ENCODE measurements at places on chromosomes 2 and 18. TPM values are rescaled to one million over a fixed set of nuclear protein-coding genes. Genes with fewer than 3 reads are reported as not detected.

The TMEM214 gene
- 54.3 TPM for total RNA-seq

The ATP5MC3 gene
- total RNA-seq: 317 TPM

The HJURP gene
- 195 TPM for total RNA-seq

The ZNF892 gene
- 3.6 TPM for total RNA-seq

GRCh38 chr2:48253301-48253700, 276.7 kb upstream of the STON1 start:
- DNase-seq: no peak

- DNase-seq: no peak
Observed at GRCh38 chr2:44566059-44566458, 204.3 kb downstream of the CAMKMT start.

DNA sequence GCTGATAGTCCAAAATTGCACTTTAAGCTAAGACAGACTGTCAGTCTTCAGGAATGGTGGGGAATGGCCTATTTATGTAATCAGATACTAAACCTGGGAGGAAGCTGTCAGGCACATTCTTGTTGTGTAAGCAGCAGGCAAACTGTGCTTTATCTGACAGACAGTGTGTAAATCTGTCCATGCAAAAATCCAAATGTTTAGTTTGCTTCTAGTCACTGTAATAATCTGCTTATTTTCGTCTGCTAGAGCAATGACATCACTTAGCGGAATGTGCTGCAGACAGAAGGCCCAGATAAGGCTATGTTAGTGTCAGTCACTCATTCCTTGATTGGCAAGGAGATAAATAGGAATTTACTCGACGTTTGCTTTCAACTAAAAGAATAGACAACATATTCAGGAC, 263.5 kb downstream of the ZNF407 start:
- no peak for DNase-seq

DNA sequence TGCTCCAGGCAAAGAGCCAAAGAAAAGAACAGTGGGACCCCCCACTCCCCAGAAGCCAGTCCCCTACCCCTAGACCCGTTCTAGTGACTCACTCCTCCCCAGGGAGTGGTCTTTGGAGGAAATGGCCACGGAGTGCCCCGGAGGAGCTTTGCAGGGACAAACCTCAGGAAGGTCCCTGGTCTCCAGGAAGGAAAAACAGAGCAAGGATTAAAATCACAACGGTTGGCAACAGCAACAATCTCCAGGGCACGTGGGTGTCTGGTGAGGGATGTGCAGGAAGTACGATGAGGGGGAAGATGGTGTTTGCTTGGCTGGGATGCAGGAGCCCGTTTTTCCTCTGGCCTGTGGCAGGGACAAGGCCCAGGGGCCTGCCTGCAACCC, 135.0 kb downstream of the SMAD2 start:
- no peak for DNase-seq

GRCh38 chr18:74563999-74564398, 29.7 kb downstream of the CNDP1 start:
- DNase-seq: no peak

DNA sequence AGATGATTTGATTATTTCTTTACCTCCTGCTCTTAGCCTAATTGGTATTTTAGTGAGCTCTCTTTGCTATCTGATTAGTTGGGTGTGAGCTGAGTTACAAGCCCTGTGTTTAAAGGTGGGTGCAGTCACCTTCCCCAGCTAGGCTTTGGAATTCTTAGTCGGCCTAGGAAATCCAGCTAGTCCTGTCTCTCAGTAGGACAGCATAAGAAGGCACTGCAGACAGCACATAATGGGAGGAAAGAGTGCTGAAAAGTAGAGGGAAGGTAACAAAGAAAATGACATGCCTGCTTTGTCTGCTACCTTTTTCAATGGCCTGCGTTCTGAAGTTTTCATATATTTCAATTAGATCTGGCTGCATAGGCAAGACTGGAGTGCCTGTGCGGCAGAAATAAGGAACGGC, 1794.0 kb upstream of the CELF4 start:
- no peak for DNase-seq

The PLGLB2 gene
- 2.7 TPM for total RNA-seq

DNA sequence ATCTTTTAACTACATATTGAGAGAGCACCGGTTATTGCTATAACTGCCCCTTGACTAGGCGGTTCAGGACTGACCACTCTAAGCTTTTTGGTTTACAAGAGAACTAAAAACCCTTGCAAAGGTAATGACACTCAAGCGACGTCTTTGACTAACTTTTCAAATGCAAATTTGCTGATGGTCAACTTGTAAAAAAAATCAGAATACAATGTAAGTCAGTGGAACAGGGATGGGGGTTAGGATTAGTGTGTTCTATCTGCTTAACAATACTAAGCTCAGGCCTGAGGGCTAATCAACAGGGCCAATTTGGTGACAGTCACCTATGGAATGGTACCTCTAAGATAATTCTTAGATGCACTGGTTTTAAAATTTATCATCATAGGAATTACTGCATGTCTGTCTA, 57.1 kb downstream of the ZAP70 start:
- DNase-seq: no peak

- DNase-seq: no peak
Observed at GRCh38 chr2:70767079-70767698, 811 bp downstream of the ADD2 start.

DNA sequence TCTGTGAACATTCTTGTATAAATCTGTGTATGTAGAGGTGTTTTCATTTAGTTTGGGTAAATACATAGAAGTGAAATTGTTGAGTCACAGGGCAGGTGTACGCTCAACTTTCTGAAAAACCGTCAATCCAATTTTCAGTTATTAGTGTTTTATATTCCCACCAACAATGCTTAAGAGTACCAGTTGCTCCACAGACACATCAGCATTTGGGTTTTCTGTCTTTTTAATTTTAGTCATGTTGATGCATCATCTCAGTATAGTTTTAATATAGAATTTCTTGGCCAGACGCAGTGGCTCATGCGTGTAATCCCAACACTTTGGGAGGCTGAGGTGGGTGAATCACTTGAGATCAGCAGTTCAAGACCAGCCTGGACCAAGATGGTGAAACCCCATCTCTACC, 3.2 kb upstream of the GNLY start:
- no peak for DNase-seq

The MAP3K20 gene
- total RNA-seq: 4.3 TPM

DNA sequence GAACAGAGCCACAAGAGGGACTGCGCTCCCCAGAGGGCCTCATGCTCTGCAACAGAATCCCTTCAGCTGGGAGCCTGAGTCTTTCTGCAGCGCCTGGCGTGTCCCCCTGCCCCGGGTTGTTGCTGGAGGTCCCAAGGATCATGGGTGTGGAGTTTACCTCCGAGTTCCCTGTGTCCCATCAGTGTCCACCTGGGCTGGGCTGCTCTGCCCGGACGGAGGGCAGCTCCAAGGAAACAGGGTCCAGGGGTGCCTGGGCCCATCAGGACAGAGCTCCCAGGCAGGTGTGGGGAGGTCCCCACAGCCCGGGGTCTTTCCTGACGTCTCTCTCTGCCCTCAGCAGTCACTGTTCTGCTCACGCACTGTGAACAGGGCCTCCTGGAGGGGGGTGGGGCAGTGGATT, 63.5 kb downstream of the EMILIN2 start:
- no peak for DNase-seq

DNA sequence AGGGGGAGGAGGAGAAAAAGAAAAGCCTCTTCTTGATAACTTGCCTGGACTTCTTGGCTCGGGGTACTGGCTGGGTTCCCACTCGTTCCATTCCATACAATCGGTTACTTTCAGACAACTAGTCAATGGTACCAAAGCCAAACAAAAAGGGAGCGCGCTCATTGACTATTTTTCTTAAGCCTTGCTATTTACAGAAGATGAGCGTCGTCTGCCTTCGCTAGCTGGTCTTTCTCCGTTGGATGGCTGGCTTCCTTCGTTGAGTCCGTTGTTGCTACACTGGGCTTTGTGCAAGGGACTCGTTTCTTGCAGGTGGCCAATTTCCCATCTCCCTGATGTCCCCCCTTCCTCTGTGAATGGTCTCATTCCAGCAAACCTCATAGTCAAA, 260.4 kb downstream of the ZNF516 start:
- no peak for DNase-seq

DNA sequence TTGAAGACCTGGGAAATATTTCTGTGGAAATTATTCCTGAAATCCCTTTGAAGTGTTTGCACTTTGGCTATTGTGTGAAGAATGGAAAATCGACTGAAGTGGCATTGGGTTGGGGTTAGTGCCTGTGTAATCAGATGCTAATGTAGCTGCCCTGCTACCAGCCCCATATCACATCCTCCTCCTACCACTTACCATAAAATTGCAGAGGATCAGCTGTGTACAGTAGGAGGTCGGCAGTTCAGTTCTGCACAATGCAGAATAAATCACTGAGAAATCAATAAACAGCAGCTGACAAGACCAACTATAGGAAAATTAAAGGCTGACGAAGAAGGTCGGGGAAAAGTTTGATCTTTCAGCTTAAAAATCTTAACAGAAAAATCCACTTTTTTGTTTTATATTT, 440.9 kb downstream of the PTPRM start:
- DNase-seq: no peak

The CXCR4 gene
- 196 TPM for total RNA-seq

DNA sequence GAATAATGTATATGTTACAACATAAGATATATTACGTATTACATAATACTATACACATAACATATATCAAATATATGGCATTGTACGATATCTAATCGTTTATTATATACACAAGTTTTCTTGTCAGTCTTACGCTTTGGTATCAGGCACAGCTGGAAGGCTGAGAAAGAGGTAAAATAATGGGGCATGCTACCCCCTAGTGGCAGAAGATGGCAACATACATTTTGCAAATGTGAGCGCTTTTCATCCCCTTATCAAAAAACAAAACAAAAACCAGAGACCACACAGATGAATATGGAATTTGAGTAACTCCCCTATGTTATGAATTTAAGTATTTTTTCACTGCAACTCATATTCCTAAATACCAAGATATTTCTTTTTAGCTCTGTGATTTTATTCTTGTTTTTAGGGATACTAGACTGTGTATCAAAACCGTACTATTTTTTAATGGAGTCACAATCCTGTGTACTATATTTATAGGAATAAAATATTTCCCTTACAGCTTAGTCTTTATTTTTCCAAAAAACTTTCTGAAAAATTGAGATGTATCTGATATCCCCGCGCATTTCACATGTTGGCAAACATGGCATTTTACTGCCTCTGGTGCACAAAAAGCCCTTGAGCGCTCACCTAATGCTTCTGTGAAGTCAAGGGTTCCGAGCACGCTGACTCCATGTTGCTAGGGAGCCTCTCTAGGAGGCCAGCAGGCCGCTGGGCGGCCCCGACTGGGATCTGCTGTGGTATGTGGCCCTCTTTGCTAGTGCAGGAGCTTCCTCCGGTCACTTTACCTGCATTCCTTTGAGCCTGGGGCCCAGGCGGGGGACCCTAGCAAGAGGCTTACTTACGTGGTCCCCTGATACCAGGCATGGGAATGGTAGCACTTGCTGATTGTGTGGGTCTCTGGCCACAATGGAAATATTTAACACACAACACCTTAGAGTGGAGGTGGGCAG, 62.5 kb downstream of the SLC4A3 start:
- no peak for DNase-seq

DNA sequence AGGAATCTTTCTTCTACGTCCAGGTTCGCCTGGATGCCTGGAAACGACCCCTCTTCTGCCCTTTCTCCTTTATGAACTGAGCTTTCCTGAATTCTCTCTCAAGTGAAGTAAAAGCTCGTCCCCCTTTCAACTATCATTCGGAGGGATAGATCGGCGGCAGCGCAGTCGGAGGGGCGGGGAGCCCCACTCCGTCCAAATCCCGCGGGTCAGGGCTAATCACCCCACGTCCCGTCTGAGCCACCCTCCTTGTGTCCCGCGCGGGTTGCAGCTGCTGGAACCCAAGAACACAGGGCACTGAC, 367 bp downstream of the FBXO48 start:
- DNase-seq: no peak

The POU3F3 gene
- total RNA-seq: not detected

DNA sequence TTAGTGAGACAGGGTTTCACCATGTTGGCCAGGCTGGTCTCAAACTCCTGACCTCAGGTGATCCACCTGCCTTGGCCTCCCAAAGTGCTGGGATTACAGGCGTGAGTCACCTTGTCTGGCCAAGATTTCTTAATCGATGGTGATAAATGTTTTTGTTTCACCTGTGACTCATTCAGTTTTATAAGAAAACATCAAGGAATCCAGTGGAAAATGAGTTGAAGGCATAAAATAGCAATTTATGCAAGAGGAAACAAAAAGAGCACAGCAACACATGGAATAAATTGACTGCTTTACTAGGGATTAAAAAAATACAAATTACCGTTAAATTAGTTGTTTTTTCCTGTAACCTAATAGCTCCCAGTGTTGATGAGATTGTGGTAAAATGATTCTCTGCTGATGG, 80.2 kb downstream of the CDK15 start:
- DNase-seq: no peak

- DNase-seq: no peak
Observed at GRCh38 chr2:129793431-129793902, 186.0 kb upstream of the RAB6C start.

GRCh38 chr18:61972389-61973264, 79.8 kb upstream of the RNF152 start:
- no peak for DNase-seq

GRCh38 chr2:81895620-81896250, 1591.2 kb upstream of the LRRTM1 start:
- no peak for DNase-seq

DNA sequence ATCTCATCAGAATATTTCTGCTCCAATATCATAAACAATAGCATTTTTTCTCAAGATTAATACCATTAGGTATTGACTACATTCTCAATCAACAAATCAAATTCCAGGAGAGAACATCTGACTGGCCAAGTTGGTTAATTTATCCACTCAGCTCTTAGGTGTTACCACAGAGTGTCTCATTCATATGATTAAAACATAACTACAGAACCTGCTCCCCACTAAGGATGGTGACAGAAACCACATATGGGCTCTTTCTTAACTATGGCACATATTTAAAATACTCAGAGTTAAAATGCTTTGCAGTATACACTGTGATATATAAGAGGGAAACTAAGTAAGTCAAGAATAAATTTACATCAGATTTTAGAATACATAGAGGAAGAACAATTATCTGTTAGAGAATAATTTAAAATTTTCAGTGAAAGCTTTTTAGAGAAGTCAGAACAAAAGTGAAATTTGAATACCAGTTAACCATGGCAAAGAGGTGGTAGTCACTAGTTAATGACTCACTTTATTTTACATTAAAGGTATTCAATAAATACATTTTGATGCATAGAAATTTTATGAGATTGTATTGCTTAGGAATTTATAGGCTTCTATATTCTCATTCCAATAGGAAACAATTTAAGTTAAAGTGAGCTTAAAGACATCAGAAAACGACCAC, 1120.8 kb upstream of the TMEFF2 start:
- DNase-seq: no peak
